ENCODE measurements at places on chromosomes 7 and 10.

- DNase-seq, result no peak
Measured at GRCh38 chr7:127755521-127755920, 103.5 kb downstream of the SND1 start.

- no peak for DNase-seq
Measured at GRCh38 chr10:11168423-11169090, 150.9 kb downstream of the CELF2 start.

DNA sequence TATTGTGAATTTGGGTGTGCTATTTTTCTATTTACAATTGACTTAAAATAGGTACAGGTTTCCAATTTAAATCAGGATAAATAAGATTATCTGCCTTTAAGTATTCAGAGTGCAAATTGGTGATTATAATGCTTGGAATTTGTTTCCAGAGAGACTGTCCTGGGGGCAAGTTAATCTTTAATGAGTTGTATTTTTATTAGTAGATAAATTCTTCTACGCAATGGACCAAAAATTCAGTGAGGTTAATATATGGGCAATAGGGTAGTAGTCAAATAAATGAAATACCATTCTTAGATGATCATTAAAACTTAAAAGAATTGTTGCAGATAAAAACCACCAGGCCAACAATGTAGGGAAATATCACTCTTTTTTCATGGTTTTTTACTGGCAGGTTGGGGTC, 3.4 kb downstream of the BICC1 start:
- no peak for DNase-seq

- peak; percentile 58 for DNase-seq
Measured at GRCh38 chr10:104308439-104308903, 29.8 kb downstream of the ITPRIP start.

DNA sequence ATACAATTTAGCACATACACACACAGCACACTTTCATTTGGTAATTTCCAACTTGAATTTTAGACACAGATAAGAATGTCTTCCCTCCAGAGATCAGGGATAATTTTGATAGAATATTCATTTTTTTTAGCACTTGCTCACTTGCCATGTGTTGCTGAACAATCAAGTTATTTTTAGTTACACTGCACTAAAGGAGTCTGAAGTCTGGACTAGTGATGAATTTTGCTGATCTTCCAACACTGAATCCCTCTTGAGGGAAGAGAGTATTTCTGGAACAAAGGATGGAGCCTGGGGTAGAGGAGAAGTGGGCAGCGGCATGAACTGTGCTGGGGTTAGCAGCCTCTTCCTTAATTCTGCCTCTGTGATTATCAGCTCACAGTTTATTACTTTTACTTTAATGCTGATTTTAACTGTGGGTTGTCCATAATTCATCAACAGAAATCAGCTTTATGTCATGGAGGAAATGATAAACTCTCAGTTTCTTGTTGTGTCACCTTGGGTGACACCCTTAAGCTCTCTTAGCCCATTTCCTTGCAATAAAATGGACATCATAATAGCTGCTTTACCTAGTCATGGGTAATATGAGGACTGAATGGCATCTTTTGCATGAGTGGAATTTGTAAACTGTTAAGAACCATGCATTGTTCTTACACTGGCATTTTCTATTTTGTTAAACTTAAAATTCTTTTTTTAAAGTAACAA, 32.1 kb downstream of the SGPL1 start:
- DNase-seq, result no peak

- DNase-seq, result no peak
Measured at GRCh38 chr7:36535866-36536664, 146.4 kb downstream of the ANLN start.

DNA sequence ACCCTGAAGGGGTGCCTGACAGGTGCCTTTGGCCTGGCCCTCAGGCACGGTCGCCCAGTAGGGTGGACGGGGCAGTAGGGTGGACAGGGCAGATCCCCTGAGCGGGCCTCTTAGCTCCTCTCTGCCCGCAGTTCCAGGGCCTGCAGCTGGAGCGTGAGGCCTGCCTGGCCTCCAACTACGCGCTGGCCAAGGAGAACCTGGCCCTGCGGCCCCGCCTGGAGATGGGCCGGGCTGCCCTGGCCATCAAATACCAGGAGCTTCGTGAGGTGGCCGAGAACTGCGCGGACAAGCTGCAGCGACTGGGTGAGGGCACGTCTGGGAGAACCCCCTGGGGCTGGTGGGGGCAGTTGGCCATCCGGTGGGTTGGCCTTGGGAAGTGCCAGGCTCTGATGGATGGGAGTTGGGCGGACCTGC, 1.7 kb downstream of the VPS37D start:
- no peak for DNase-seq

GRCh38 chr10:62647375-62648092, 157.0 kb upstream of the ADO start:
- no peak for DNase-seq

DNA sequence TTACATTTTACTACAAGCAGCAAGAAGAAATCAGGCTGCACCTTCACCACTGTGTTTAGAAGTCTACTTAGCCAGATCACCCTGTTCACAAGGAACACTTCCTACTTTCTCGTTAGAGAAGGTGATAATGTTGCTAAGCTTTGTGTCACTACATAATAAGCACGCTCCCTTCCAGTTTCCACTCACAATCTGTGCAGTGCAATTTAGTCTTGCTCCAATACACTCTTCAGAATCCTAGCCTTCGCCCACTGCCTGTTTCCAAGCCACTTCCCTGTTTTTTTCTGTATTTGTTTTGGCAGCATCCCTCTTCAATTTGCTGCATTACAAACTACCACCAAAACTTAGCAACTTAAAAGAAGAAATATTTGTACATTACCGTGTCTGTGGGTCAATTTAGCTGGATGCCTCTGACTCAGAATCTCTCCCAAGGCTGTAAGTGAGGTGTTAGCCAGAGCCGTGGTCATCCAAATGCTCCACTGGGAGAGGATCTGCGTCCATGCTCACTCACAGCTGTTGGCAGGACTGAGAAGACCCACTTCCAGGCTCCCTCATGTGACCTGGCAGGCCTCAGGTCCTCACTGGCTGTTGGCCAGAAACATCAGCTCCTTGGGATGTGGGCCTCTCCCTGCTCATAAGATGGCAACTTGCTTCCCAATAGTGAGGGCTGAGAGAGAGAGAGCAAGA, 110.4 kb downstream of the PON1 start:
- DNase-seq, result no peak

- no peak for DNase-seq
Measured at GRCh38 chr10:34102237-34102673, 712.8 kb downstream of the PARD3 start.

DNA sequence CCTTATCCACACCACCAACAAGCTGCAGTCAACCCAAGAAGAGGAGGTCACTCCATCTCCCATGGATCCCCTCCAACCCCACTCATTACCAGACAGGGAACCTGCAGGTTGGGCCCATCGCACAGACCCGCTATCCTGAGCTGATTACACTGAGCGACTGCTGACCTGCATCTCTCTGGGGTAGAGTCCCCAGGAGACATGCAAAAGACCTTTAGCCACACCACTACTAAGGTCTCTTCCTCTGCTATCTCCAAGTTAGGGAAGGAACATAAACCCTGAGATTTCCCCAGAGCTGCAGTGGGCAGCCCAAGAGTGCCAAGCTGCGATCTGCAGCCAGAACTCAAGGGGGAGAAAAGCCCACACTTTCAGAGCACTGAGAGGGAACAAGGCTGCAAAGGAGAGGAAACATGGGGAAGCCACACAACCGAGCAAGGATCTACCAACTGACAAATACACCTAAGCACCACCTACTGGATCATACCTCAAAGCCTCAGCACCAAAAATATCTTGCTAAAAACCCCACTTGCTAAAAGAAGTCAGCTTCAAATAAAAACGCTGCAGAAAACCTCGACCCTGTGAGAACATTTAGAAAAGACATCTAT, 298.2 kb downstream of the SORCS1 start:
- DNase-seq, result no peak

- DNase-seq, result no peak
Measured at GRCh38 chr10:58782876-58783851, 270.5 kb downstream of the BICC1 start.

GRCh38 chr7:142450206-142450605, 192.3 kb upstream of the PRSS58 start:
- DNase-seq, result no peak

DNA sequence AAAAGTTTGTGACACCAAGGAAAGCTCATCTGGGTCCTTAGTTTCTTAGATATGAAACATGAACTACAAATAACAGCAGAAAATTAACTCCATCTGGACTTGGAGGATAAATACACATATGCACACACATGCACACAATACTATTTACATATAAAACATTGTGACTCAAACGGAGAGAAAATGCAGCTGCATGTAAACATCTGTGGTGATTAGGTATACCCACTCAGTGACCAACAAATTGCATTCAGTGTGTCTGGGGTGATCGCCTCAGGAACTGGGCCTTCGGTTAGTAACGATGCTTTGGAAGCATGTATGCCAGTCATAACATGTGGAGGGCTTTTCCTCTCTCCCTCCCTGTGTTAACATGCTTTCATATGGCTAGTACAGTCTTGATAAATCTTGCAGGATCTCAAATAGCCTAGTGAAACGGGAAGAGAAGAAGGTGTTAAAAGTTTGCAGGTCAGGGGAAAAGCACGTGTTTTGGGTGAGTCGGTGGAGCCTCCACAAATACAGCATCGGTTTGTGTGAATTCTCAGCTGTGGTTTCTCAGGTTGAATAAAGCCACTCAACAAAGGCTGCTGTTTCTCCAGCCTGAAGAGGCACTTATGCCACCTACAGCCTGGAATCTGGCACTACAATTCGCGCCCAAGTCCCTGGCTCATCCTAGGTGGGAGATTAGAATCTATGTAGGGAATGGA, 8.7 kb upstream of the GLRX3 start:
- peak; percentile 80 for DNase-seq

DNA sequence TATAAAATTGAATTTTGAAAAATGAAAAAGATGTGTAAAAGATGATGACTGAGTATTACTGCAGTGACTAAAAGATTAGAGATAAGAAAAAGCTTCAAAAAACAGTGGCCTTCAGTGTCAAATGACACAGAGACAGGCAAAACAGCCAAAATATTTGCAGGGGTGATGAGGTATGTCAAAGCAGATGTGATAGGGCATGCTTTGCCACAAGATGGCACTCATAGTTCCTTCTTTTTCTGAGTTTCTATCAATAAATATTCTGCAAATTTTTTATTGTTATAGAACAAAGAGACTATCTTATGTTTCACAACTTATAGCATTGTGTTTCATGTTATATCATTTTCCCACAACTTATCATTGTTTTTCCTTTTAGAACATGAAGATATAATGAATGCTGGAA, 344.1 kb upstream of the HPS1 start:
- peak; percentile 22 for DNase-seq

DNA sequence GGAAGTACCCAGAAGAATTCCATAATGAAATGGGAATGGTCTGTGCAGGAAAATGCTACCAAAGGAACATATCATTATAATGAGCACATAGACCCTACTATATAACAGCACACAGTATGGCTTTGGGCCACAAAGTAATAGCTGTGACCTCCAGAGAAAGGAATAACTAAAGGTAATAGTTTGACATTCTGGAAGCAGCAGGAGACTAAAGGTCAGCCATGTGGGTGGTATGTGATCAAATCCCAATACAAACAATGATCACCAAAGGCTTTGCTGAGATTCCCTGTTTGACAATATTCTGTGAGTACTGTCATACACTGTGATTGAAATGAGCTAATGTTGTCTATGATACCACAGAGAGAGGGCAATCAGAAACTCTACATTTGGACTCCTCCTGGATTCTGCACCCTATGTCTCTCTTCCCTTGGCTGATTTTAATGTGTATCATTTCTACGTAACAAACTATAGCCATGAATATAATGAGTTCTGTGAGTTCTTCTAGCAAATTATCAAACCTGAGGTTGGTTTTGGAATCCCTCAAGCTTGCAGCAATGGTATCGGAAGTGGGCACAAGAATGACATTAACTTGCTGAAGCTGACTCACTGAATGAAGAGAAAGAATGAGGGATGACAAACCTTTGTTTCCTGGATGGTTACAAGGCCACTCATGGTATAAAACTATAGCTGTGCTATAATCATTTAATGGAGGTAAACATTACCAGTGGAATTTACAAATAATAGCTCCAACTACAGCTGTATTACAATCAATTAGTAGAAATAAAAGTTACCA, 99.6 kb downstream of the JMJD1C start:
- no peak for DNase-seq

GRCh38 chr10:17597386-17597785, 19.8 kb downstream of the HACD1 start:
- no peak for DNase-seq
